ENCODE measurements at places on chromosomes 3 and 15.

GRCh38 chr3:42490243-42490642, 12.2 kb upstream of the VIPR1 start:
- no peak for DNase-seq

- DNase-seq: no peak
These were observed 23.8 kb upstream of the PSMD6 start for GRCh38 chr3:64046996-64047594.

DNA sequence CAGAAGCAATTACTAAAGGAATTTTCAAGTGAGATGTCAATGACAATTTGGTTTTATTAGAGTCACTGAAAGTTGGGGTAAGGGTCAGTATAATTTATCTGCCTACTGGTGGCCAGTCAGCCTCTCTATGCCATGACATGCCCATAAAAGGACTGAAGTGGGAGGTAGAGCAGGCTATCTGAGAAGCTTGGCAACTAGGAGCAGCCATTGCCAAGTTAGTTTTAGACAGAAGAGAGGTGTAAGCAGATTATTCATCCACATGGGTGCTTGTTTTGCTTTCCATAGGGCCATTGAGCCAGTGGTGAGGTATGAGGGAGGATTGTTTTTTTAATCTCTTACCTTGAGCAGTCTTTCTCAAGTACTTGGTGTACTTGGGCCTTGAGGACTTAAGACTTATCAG, 8.1 kb upstream of the RBP1 start:
- DNase-seq: no peak

DNA sequence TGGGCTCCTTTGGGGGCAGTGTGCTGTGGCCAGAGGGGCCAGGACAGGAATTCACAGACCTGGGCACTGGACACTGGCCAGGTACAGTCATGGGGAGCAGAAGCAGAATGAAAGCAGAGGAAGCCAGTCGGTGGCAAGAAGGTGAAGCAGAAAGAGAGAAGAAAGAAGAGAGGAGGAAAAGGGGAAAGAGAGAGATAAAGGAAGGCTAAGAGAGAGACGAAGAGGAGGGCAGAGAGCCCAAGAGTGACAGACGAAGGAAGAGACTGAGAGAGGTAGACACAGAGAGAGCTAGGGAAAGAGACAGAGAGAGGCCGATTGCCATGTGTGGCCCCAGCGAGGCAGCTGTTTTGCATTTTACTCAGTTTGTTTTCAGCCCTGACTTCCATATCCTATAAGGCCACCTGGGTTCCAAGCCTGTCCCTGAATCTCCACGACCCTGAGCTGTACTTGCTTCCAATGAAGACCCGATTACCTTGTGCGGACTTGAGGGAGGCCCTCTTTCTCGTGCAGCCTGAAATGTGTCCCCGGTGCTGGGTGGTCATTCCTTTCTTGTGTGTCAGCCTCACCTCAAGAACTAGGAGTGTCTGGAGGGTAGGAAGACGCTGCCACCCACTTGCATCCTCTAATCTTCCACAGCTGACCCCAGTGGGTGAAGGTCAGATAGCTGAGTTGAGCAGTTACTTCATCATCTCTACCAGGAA, 73.9 kb downstream of the LSM3 start:
- no peak for DNase-seq

GRCh38 chr3:187130346-187131066, 8.8 kb downstream of the RPL39L start:
- no peak for DNase-seq

DNA sequence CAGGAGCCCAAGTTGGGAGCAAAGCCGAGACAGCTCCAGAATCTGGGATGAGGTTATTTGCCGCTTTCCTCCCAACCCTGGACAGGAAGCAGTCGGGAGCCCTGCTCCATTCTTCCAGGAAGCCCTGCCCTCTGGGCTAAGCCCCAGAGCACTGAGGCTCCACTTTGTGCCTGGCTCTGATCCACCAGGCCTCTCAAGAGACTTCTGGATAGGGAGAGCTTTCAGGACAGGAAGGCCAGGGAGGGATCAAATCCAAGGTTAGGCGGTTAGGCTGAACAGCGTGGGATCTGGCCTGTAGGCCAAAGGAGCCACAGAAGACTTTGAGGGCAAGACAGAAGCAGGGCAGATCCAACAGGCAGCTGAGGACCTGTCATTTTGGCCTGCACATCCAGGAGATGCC, 835 bp downstream of the STOML1 start:
- peak; percentile 30 for DNase-seq

GRCh38 chr15:56064152-56064551, 70.7 kb upstream of the NEDD4 start:
- no peak for DNase-seq

DNA sequence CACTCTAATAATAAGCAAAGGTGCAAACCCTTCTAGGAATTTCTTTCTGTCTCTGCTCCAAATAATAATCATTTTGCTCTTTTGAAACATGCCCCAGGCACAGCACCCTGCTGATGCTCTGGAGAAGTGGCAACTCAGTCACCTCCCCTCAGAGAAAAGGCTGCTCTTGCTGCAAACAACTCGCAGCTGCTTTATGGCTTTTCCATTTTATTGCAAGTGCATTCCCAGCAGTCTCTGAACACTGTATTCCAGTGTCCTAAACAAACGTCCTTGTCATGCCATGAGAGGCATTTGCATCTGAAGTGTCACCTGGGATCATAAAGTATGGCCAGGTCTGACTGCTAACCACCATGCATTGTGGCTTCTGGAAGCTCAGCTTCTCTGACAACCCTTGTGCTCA, 358.1 kb upstream of the TRIM42 start:
- DNase-seq: no peak

DNA sequence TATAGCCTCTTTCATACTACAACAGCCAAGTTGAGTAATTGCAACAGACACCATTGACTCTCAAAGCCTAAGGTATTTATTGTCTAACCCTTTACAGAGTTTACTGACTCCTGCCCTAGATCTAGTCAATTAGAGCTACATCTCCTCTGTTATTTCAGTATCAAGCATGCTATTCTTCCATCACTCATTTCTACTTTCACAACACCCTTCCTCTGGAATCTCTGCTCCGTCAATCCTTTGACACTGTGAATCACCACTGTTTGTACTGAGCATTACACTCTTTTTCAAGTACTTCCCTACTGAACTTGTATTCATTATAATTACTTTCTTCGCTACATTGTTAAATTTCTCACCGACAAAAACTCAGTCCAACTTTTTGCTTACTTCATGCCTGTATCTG, 121.8 kb downstream of the ZNF609 start:
- no peak for DNase-seq

DNA sequence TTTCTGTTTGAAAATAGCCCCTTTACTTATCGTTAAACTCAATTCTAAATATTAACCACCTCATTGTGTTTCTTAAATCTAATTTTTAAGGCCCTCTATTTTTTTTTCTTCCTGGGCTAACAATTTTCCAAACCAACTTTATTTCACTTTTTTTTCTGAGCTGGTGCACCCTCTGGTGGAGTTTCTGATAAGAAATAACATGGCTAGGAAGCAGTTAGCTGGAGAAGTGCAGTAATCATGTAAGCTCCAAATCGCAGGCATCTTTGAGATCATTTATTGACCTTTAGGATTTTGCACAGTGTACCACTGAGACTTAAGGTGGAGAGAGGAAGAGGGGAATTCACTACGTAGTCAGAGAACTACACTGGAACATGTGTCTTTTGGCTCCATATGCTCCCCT, 6.4 kb downstream of the TMEM207 start:
- no peak for DNase-seq

- DNase-seq: no peak
These were observed 119.5 kb downstream of the MYLK start for GRCh38 chr3:123764647-123765046.

- DNase-seq: no peak
These were observed 34.5 kb downstream of the VPS8 start for GRCh38 chr3:184846496-184846895.

- no peak for DNase-seq
These were observed 371.0 kb upstream of the GBE1 start for GRCh38 chr3:82132210-82133069.

DNA sequence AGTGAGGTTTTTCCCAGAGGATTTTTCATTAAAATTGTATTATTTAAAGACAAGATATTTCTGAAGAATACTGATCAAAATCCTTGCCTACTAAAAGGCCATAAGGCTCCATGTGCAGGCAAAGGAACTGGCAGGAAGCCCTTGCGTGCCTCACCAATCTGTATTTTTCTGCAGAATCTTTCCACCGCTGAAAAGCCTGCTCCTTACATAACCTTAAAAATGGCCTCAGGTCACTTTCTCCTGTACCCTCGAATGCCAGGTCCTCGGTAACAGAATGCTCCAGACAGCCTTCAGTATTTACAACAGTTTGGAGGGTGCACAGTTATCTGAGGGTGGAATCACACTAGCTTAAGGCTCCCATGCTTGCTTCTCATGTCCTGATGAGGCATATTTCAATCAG, 3.2 kb downstream of the MORC1 start:
- no peak for DNase-seq

GRCh38 chr3:187264021-187264420, 27.5 kb downstream of the MASP1 start:
- DNase-seq: no peak

GRCh38 chr15:43238671-43239131, 17.9 kb upstream of the EPB42 start:
- DNase-seq: no peak

DNA sequence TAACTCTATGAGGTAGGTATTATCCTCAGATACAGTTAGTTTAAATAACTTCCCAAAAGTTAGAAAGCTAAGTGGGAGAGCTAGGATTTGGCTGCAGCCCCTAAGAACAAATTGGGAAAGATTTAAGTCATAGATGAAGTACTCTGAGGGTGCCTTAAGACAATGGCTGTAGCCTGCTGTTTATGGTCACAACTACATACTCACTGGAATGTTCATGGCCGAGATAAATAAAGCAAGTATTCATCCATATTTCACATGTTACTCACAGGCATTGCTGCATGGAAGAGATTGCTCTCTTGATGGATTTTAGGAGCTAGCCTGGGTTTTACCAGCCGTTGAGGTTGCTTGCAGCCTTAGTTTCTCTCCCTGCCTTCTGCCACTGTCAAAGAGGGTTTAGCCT, 145.0 kb downstream of the CMSS1 start:
- no peak for DNase-seq

GRCh38 chr15:74892313-74892712, 2.5 kb downstream of the MPI start:
- no peak for DNase-seq

DNA sequence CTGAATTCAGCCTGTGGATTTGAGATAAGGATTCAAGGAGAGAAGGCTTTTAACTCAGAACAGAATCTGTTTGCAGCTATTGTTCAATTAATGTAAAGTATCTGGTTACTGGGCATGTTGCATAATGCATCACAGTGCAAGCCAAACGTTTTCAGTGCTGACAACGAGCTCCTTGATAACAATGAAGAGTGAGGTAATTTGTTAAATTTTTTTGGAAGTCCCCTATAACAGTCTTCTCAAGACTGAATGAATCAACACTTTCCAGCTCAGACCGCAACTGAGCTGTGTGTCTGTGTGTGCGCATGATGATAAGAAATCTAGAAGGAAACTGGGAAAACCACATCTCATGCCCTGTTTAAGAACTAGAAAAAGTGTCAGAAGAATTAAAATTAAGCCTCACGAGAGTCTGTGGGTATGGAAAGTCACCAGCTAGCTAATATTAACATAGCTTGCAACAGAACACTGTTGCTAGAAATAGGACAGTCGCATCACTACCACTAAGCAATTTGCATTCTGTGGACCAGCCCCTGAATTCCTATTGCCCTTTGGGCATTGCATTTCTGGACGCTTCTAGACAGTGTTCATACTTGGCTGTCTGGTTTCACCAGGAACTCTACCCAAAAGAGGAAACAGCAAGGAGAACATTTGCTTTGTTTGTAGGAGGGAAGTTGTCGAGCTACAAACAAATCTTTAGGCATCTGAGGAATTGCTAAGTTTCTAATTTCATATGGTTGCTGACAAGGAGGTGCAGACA, 43.7 kb upstream of the ATP2C1 start:
- no peak for DNase-seq

DNA sequence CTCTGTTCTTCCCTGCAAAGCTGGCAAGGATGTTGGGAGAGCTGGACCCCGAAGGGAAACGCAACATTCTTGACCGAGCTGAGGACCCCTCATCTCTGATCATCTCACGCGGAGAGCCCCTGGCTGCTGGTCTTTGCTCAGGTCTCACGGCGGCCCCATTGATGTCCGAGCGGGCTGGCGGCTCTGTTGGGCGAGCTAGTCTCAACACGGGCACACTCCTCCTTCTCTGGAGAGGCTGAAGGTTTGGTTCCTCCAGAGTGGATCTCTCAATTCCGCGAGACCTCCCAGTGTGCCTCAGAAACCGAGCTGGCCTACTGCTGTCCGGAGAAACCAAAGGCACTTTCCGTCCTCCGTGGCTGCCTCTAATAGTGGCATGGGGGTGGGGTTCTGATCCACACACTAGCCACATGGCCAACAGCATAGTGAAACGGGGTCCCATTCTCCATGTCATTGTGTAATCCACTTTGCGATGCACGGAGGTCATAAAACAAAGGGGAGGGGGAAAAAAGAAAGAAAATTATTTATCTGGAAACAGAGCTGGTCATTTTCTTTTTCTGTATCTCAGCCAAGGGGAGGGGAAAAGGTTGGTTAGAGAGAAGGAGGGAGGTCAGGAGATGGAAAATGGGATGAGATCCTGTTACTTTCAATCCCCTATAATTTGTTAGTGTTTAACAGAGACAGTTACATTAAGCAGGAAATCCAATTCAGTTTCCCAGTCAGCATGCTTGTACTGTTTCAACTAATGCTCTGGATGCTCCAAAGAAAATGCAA, 1.3 kb downstream of the CCDC80 start:
- no peak for DNase-seq

DNA sequence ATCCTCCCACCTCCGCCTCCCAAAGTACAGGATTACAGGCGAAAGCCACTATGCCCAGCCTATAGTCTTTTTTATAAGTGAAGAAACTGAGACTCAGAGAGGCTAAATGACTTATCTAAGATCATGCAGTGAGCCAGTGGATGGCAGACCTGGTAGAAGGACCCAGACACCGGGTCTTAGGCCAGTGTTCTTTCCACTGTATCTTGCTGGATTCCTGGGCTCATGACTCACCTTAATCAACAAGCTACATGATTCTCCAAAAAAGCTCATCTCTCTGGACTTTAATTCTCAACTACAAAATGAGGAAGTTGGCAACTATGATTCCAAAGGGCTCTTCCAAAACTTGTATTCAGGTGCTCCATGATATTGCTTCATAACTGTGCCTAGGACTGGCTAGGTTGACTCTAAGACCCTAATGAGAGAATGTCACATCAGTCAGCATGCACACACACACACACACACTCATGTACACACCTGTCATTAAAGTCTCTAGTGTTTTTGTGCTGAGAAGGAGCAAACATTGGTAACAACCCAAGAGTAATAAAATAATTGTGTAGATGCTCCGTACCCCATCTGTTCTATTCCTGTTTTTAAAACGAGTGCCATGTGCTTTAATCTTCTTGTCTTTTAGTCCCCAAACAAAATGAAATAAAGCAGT, 89.7 kb upstream of the SLC4A7 start:
- no peak for DNase-seq

GRCh38 chr3:109731639-109732473, 394.5 kb upstream of the DPPA4 start:
- DNase-seq: peak; percentile 48

DNA sequence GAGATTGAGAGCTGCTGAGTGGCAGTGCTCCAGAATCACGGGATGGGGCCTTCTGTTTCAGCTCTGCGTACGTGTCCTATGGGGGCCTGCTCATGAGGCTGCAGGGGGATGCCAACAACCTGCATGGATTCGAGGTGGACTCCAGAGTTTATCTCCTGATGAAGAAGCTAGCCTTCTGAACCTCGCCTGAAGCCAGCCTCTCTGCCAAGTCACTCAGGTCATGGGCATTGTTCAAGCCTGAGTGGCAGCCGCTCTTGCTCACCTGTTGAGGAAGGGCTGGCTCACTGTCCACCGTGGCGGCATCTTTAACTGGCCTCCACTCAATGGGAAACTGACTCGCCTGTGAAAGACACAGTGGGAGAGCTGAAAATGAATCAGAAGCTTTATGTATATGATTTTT, 6.6 kb downstream of the POLR2H start:
- DNase-seq: no peak

Data from D341Med (cell line).